ENCODE measurements at places on chromosomes 6 and 20.

GRCh38 chr6:444653-445275 is 53.2 kb downstream of the IRF4 start:
- H3K4me1 ChIP-seq: peaks cover 59% of the 10 kb centered on the region
- peak; percentile 33 for DNase-seq
- no peaks in the 10 kb centered on the region for H3K27me3 ChIP-seq

DNA sequence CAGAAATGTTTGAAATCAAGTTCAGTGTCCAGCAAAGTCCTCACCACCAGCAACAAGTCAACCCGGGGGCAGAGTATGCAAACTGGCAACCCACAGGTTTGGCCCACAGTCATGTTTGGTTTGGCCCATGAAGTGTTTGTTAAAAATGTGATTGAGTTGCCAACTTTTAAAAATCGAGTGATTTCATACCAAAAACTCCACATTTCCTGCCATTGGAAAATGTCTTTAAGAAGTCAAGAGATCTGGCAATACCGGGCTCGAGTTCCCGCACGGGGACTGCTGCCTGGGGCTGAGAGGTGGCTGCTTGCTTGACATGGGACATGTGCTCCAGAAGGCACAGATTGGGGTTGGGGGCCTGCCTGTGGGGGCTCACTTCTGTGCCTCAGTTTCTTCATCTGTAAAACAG is 36.1 kb downstream of the PREX1 start:
- H3K4me1 ChIP-seq: peaks cover 33% of the 10 kb centered on the region
- H3K27me3 ChIP-seq: peaks cover 4% of the 10 kb centered on the region

DNA sequence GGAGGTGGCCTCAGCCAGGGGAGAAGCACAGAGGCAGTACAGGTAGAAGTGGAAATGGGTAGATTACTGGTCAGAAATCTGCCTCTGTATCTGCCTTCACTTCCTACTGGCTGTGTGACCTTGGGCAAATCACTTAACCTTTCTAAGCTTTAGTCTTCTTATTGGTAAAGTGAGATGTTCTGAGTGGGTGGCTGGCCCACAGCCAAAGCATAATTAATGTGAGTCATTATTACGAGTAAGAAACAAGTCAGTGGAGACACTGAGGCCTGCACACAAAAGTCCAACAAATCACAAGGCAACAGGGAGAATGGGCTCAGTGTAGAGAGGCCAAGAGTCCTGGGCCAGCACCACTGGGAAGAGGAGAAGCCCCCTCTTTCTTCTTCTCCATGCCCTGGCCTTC is 39.1 kb downstream of the NRN1 start:
- DNase-seq: no peak
- H3K4me1 ChIP-seq: no peaks in the 10 kb centered on the region
- H3K4me3 ChIP-seq: no peak overlapping the region
- H3K27ac ChIP-seq: no peak overlapping the region
- no peaks in the 10 kb centered on the region for H3K36me3 ChIP-seq

GRCh38 chr6:90131614-90132423 is 164.8 kb downstream of the BACH2 start:
- no peak overlapping the region for H3K27ac ChIP-seq
- no peak overlapping the region for H3K4me3 ChIP-seq
- no peak for DNase-seq
- H3K27me3 ChIP-seq: no peaks in the 10 kb centered on the region

- peaks cover 14% of the 10 kb centered on the region for H3K4me1 ChIP-seq
- H3K36me3 ChIP-seq: peaks cover 10% of the 10 kb centered on the region
- peak; percentile 62 for DNase-seq
- peak within 1 kb of the TSS; percentile 95 for H3K27ac ChIP-seq
Observed at GRCh38 chr20:3209257-3209945, at the start of gene ITPA. TSS of gene ITPA (plus strand) at chr20:3209498. CDS start at chr20:3209552, 54 bp downstream.

- peak; percentile 23 for DNase-seq
- peaks cover 2% of the 10 kb centered on the region for H3K27me3 ChIP-seq
- peaks cover 5% of the 10 kb centered on the region for H3K4me1 ChIP-seq
- no peak overlapping the region for H3K27ac ChIP-seq
Observed at GRCh38 chr6:111038534-111039252, 48.6 kb upstream of the SLC16A10 start.

DNA sequence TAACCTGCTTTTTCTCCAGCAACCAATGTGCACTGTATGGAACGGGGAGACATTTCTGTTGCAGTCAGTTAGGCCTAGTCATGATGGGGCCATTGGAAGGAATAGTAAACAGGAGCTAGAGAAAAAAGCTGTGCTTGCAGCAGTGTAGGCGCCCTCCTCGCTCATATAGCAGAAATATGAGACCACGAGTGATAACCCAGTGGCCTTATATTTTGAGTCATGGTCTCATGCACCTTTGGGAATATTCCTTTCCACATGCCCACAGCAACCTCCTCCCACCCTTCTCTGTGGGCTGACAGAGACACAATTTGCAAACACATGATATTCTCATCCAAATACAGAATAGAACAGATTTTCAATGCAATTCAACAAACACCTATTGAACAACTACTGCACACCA is 248.9 kb upstream of the CITED2 start:
- DNase-seq: no peak
- H3K27ac ChIP-seq: no peak overlapping the region
- peaks cover 14% of the 10 kb centered on the region for H3K27me3 ChIP-seq

- DNase-seq: no peak
- no peaks in the 10 kb centered on the region for H3K27me3 ChIP-seq
- H3K36me3 ChIP-seq: no peaks in the 10 kb centered on the region
- peaks cover 9% of the 10 kb centered on the region for H3K4me1 ChIP-seq
- no peak overlapping the region for H3K4me3 ChIP-seq
Observed at GRCh38 chr6:107217248-107217647, 101.9 kb upstream of the BEND3 start.

DNA sequence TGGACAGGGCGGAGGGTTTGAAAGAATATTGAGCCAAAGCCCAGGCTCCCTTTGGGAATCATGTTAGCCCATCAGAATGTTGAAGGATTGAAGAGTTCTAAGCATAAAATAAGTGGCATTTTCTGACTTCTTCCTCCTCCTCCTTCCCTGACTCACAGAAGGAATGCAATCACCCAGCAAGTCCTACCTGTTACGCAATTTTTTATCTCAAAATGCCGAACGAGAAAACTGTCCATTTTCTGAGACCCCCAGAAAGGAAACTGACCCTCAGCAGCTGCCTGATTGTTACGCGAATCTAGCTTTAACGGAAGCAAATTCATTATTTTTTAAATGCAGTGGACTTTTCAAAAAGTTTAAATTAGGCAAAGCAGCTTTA is 4.7 kb upstream of the DNAJC5 start:
- peaks cover 16% of the 10 kb centered on the region for H3K36me3 ChIP-seq
- H3K27me3 ChIP-seq: no peaks in the 10 kb centered on the region
- H3K4me1 ChIP-seq: peaks cover 5% of the 10 kb centered on the region
- H3K27ac ChIP-seq: no peak overlapping the region
- DNase-seq: no peak

- no peak overlapping the region for H3K4me3 ChIP-seq
- no peak for DNase-seq
- H3K36me3 ChIP-seq: no peaks in the 10 kb centered on the region
- no peaks in the 10 kb centered on the region for H3K27me3 ChIP-seq
- H3K27ac ChIP-seq: no peak overlapping the region
- no peaks in the 10 kb centered on the region for H3K4me1 ChIP-seq
Observed at GRCh38 chr20:51928931-51929330, 126.6 kb upstream of the SALL4 start.

All from T-helper 2 cell treated with Interferon-gamma antibody and Interleukin-4, amounts not matched to agents 5 μg/mL and 100 μg/mL, for 36 hours (primary cell).